ENCODE measurements at places on chromosomes 11 and 22. TPM values are rescaled to one million over a fixed set of nuclear protein-coding genes. Genes with fewer than 3 reads are reported as not detected.

DNA sequence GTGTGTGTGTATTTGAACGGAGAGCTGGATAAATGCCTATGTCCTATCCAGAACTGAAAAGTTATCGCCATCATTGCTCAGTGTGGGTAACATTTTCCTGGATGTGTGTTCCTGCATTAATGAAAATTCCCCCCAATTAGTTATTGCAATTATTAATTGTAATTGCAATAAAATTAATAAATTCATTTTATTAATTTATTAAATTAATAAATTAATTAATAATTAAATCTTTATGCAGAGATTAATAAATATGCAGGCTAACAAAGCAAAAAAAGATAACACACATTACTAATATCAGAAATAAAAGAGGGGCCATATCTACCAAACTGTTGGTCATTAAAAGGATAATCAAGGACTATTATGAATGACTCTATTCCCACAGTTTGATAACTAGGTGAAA, 3.6 kb downstream of the RFPL3 start:
- no peak for DNase-seq

DNA sequence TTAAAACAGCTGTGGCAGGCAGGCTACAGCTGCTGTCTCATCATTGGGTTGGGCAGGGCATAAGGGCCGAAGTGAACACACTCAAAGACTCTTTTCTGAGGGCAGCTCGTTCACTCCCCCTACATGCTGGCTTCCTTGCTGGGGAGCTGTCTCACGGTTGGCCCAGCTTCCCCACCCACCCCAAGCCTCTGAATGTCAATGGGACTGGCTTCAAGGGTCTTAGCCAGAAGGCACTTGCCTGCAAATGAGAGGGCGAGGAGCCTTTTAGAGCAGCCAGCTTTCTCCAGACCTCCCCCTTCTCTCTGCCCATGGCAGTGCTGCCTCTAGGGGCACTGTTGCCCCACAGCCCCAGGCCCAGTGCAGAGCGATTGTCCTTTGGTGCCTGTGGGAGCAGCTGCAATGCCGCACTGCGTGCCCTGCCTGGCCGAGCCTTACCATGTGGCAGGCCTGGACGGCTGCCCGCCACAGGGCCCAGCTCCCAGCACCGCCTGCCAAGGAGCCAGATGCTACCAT, 94.7 kb upstream of the RASSF10 start:
- DNase-seq: peak; percentile 90

- DNase-seq: no peak
Measured at GRCh38 chr11:66854231-66854661, 2.6 kb upstream of the LRFN4 start.

DNA sequence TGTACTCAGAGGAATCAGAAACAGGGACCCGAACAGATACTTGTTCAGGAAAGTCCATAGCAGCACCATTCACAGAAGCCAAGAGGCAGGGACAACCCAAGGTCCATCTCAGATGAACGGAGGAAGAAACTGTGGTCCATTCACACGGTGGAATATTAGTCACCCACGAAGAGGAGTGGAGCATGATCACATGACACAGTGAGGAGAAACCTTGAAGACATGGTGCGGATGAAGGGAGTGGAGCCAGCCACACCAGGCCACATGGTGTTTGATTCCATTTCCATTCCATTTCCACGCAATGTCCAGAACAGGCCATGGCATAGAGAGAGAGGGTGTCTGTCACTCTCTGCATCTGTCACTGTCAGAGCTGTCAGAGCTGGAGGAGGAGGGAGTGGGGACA, 30.7 kb downstream of the NADSYN1 start:
- no peak for DNase-seq

GRCh38 chr11:72069787-72070251, 10.5 kb downstream of the NUMA1 start:
- DNase-seq: no peak

HEPN1 gene
- not detected for polyA plus RNA-seq

OR2AG1 gene
- not detected for polyA plus RNA-seq

TRIM21 gene
- polyA plus RNA-seq: 2.2 TPM

VPS26B gene
- 102 TPM for polyA plus RNA-seq

DNA sequence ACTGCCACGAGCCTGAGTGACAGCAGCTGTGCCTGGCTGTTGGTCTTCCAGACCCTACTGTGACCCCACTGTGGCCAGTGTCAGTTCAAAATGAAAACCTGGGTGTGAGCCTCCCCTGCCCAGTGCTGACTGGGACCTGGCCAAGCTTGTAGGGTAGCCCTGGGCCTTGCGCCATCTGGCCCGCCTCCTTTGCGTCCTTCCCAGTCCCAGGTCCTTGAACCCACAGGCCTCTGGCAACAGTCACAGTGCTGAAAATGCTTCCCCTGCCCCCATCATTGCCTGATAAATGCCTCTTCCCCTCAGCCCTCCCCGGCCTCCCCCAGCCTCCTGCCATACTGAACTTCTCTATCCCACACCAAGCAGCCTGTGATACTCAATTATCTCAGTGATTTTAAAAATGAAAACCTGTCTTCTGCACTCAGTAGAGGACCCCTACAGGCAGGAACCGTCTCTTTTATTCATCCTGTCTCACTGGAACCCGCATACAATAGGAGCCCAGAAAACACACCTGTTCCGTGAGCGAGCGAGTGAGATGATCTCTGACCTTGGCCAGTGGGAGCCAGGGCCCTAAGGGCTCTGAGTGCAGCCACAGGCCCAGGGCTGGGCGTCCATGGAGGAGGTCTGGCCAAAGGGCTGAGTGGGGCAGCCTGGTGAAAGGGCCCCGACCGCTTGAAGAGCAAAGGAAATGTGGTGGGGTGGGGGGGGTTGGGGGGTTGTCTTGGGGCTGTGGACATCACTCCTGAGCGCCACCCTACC, 49.7 kb upstream of the TTLL12 start:
- peak; percentile 30 for DNase-seq

DERL3 gene
- polyA plus RNA-seq: 3.1 TPM

SVIP gene
- polyA plus RNA-seq: 13.4 TPM

DNA sequence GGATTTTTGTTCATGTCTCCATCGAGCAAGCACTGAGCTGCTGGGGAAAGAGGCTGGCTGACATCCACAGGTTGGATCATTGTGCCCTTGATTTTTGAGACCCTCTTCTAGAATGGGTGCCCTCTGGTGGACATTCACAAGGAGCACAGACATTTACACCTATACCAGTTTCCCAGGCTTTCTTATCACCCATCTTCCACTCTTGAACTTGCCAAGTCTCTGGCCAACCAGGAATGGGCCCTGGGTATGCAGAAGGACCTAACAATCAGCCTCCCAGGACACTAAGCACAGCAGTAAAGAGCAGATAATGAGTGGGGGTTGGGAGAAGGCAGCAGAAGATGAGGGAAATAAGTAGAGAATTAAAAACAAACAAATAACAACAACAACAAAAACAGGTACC, 5.7 kb upstream of the INTS4 start:
- DNase-seq: peak; percentile 69

PGA5 gene
- not detected for polyA plus RNA-seq

- peak; percentile 38 for DNase-seq
Measured at GRCh38 chr11:122108192-122108799, 7.7 kb downstream of the BLID start.

PDE2A gene
- 26.1 TPM for polyA plus RNA-seq

Data from brain (organoid and tissue), 16 donors.